ENCODE measurements at places on chromosomes 1 and 21. TPM values are rescaled to one million over a fixed set of nuclear protein-coding genes. Genes with fewer than 3 reads are reported as not detected.

Gene TNFRSF25
- 3.5 TPM for total RNA-seq

Gene CBS
- total RNA-seq = 13.7 TPM

Gene S100A3
- total RNA-seq = 104 TPM

Gene TCEANC2
- total RNA-seq = 2.1 TPM

Gene TTC22
- not detected for total RNA-seq

Gene NOS1AP
- 0.51 TPM for total RNA-seq

Gene CD101
- total RNA-seq = 0.10 TPM

All from A549 treated with CORT108297 at 1 μM for 4 hours (cell line).